Thymus (tissue), 14 donors: ENCODE measurements at places on chromosomes 12 and 14.
A peak's percentile ranks its signal among the peaks of the same experiment; 100 is the strongest.

DNA sequence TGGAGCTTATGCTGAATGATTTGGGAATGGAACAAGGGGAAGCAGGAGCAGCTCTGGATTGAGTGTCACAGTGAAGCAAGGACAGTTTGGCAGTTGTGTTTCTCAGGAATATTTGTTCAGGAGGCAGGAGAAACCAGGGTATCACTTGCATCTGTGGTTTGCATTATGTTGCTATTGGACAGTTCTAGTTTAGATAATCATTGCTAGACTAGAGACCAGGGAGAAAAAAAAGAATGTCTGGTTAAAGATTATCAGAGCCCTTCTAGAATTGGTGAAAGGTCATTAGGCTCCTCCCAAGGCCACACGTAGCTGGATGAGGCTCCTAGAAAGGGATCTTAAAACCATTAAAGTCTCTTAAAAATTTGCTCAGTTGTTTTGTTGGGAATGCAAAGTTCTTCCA, 17.0 kb upstream of the SRSF5 start:
- DNase-seq, result no peak

- no peak for DNase-seq
Measured at GRCh38 chr12:15393995-15394394, 71.7 kb downstream of the PTPRO start.

- DNase-seq, result no peak
Measured at GRCh38 chr12:46950094-46950493, 124.3 kb upstream of the SLC38A4 start.

DNA sequence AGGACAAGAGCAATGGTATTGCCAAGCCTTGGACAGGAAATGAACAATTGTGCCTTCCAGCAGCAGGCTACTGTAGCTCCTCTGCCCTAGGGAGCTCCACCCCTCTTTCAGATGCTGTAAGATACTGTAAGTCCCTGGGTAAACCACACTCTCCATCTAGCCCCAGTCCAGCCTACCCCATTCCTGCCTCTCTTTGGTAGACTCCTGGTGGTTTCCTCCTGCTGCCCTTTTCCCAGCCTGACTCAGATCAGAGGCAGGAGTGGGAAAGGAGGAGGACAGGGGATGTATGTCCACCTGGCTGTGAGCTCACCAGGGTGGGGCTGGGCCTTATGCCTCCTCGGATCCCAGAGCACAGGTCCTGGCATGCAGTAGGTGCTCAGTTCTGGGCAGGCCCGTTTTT, 174.6 kb downstream of the ESRRB start:
- DNase-seq, result no peak

DNA sequence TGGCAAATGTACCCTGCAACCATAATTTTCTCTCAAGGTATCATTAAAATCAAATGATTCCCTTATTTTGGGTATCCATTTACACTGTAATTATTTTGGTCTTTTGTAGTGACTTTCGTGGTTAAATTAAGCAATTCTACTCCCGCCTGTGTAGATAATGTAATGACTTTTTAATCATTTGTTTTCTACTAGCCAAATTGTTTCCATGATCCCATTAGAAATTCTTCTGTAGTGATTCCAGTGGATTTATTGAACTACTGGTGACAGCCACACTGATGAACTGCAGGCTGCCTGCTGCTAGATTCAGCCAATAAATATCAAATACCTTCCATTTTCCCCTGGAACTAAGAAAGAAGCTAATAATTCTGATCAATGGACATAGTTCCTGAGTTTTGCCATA, 96.0 kb downstream of the WIF1 start:
- DNase-seq, result no peak

DNA sequence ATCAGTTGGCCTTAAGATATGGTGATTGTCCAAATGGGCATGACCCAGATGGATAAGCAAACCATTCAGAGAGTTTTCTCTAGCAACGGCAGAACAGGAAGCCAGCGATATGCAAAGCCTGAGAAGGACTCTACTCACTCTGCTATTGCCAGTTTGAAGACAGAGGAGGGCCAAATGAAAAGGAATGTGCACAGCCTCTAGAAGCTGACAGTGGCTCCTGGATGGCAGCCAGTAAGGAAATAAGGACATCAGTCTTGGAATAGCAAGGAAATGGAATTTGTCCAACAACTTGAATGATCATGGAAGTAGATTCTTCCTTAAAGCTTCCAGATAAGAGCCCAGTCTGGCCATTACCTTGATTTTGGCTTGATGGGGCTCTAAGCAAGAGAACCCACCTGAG, 60.0 kb downstream of the TMTC2 start:
- no peak for DNase-seq

DNA sequence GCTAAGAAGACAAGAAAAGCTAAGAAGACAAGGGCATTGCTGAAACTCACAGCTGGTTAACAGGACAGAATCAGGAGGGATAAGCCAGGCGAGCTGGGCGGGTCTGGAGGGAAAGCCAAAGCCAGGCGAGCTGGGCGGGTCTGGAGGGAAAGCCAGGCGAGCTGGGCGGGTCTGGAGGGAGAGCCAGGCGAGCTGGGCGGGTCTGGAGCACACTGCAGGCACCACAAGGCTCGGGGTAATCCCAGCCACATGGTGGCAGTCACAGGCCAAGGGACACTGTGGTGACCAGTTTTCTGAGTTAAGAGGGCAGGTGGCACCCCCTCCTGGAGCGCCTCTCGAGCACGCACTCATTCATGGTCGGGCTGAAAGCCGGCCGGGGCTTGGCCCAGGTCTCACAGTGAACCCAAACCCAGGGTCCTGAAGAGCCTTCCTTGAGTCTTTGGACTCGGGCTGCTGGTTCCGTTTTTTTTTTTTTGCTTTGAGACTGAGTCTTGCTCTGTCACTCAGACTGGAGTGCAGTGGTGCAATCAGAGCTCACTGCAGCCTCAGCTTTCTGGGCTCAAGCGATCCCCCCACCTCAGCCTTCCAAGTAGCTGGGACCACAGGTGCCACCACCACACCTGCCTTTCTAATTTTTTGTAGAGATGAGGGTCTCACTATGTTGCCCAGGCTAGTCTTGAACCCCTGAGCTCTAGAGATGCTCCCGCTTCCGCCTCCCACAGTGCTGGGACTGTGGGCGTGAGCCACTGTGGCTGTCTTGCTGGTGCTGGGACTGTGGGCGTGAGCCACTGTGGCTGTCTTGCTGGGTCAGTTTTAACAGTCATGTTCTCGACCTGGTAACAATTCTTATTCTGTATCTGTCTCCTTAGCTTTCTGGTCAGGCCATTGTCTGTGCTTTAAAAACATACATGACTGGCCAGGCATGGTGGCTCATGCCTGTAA, 40.2 kb downstream of the HSP90AA1 start:
- DNase-seq, result no peak

DNA sequence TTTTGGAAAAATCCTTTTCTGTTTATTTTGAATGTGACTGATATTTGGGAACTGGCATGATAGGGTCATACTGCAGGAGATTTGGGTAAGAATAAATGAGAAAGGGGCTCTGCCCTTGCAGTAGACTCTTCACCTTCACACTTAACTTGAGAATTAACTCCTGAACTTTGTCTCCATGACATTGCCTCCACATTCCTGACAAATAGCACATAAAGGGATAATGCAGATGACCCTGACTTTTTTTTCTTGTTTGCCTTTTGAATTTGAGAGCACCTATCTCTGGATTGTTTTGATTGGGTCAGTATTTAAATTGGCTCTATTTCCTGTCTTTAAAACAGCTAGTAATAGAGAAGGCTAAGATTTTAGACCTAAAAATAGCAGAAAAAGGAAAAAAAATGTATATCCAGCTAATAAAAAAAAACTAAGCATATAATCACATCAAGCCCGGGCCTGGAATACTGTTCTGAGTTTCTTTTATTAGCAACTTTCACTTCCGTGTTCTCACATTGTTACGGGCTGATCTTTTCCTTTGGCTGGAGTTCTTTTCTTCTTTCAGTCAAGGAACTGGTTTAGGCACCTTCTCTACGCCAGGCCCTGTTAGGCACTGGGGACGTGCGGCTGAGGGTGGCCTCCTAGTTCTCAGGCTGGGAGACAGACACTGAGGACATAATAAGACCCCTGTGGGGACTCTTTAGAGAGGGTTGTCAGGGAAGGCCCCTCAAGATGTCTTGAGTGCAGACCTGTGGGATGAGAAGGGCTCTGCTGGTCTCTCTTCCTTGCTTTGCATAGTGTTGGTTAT, 53.1 kb upstream of the GNPNAT1 start:
- DNase-seq, result no peak

GRCh38 chr12:57237596-57237931, 8.1 kb downstream of the SHMT2 start:
- no peak for DNase-seq

DNA sequence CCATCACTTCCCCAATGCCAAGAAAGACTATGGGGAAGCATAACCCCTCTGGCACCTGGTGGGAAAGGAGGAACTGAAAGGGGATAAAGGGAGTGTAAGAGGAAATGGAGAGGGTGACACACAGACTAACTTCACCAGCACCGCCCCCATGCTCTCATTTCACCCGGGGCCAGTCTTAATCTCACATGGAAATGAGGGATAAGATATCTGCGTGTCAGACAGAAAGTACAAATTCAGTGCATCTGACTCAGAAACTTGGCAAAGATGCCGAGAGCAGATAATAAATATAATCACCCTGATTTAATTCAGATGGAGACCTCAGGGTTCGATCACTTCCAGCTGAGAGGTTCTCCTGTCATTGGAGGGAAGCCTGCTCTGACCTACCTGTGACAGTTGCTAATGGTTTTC, 191.6 kb downstream of the DUSP6 start:
- DNase-seq, result no peak

- no peak for DNase-seq
Measured at GRCh38 chr14:34119107-34119858, 168.4 kb upstream of the EGLN3 start.

- no peak for DNase-seq
Measured at GRCh38 chr12:24954261-24954660, 5.4 kb upstream of the BCAT1 start.

GRCh38 chr14:83425138-83425537, 1891.5 kb upstream of the SEL1L start:
- DNase-seq, result no peak

DNA sequence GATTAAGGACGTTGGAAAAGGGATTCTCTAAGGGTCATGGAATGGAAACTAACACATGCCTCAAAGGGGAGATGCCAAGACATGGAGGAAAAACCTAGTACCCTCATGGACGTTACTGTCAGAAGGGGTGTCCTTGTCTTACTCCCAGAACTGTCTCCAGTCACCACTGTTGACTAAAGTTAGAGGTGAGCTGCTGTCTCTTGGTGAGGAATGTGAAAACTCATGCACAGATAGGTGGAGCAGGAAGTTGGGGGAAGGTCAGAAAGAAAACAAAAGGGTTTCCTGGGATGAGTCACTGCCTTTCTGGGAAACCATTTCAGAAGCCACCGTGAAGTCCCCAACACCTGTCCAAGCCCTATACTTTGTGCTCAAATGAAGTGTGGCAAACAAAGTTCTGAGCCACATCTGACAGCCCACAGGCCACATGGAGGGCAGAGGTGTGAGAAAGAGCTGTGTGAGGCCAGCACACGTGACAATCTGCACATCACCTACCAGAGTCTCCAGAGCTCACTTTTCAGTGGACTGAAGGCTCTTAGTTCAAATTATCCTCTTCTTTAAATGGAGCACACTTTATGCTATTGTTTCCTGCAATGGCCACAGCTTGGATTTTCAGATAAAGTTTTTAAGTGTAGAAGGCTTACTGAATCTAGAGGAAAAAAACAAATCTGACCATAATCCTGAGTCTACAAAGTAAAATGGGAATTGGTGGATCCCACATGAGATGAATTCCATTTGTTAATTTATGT, 92.9 kb upstream of the EGLN3 start:
- DNase-seq, result peak; percentile 46

DNA sequence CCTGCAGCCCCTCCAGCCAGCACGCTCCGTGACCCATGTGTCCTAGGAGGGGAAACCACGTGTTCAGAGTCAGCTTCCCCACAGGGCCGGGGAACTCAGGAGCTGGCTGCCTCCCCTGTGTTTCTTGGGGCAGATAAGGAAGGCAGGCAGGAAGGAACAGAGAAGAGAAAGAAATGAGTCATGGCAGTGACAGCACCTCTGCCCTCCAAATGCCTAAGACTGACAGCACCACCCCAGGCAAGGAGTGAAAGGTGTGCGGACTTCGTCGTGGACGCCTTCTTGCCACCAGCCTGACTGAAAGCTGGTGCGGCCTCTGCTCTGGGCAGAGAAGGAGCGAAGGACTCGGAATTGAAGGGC, 167.0 kb upstream of the FKBP4 start:
- DNase-seq, result no peak

DNA sequence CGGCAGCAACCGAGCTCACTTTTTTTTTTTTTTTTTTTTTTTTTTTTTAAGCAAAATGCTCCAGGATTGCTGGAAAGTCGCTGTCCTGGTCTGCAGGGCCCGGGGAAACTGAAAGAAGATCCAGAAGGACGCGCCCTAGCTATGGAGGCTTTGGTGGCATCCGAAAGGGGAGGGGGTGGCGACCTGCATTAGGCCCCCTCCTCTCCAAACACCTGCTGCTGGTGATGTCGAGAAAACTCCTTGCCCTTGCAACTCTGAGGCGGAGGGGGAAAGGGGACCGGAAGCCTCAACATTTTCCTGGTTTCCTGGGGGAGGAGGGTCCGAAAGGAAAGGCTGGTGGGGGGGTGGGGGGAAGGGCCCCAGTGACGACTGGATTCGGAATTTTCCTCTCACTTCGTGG, 421.1 kb downstream of the VRK1 start:
- DNase-seq, result peak; percentile 30

DNA sequence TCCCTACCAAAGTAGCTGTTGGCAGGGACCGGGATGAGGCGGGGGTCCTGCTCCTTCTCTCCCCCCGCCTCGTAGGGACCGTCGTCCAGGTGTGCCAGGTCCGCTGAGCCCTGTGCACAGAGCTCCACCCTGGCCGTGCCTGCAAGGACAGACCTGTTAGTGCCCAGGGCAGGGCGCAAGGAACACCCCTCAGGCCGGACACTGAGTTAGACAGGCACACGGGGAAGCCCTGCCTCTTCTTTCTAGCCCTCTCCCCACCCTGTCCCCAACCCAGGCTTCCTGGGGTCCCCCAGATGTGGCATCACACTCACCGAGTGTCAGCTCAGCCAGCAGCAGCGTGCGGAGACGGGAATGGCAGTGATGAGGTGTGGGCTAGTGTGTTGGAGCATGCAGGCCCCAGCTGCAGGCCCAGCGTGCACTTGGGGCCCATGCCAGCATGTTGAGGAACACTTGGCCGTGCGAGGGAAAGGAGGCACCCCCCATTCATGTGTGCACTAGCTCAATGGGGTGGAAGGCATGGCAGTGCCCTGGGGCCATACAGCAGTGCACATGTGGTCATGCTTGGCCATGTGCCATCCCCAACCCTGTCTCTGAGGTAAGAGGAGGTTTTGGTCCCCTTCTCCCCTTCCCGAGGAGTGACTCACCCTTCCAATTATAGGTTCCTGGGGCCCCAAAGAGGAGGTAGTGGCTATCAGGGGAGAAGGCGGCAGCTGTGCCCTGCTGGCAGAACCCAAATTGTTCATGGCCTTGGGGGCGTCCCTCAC, 7.3 kb downstream of the ITGA7 start:
- no peak for DNase-seq

DNA sequence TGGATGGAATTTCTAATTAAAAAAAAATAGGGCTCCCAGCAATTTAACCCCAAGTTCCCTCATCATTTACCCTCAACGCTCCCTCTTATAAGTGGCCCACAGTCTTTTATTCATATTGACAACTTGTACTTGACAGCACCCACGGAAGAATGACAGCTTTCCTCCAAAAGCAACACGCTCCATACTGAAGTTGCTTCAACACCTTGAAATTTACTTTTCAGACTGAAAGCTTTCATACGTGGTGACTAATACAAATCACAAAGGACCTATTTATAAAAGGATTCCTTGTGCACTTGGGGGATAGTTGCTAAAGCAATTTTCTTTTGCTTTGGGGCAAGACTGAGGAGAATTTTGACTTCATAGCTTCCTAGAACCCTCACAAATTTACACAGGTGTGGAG, 1629.4 kb upstream of the SEL1L start:
- DNase-seq, result no peak

- DNase-seq, result no peak
Measured at GRCh38 chr12:14554281-14555007, 13.2 kb downstream of the PLBD1 start.
